ENCODE measurements at places on chromosomes 16 and 17.
A peak's percentile ranks its signal among the peaks of the same experiment; 100 is the strongest.

DNA sequence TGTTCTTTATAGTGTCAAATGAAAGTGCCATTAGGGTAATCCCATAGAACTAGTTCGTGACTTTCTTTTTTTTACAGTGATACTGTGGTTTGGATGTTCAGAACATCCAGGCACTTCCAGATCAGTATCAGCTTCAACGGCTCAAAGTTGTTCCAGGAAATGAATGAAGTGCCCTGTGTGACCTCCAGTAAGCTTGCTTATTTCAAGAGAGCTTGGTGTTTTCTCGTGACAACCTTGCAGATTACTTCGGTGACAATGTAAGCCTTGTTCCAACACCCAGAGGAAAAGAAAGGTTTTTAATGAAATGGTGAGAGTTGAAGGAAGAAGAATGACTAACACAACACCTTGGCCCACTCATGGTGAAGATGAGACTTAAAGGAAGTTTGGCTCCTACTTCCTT is 16.0 kb upstream of the KCNJ16 start:
- peak; percentile 40 for DNase-seq

DNA sequence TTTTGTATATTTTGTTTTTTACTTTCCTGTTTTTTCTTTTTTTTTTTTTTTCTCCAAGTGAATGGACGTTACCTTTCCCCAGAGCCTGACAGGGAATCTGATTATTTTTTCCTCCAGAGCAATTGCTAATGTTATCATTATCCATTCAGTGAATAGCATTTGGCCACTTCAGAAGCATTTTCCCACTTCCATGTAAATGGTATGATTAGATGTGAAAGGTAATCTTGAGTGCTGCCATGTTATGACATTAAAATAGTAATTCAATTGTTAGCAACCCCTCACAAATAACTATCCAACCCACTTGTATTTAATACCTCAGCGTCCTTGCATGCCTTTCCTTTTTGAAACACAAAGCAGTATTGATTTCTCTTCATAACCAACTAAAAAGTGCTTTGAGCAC is 1243.8 kb downstream of the CDH8 start:
- no peak for DNase-seq

GRCh38 chr16:1377406-1378010 is 25.8 kb downstream of the GNPTG start:
- DNase-seq = no peak

GRCh38 chr17:73824321-73824720 is 180.1 kb upstream of the SDK2 start:
- no peak for DNase-seq

All from CMK (cell line).